Vein endothelial cell (primary cell): ENCODE measurements at places on chromosomes 1 and 21. TPM values are rescaled to one million over a fixed set of nuclear protein-coding genes. Genes with fewer than 3 reads are reported as not detected.

Gene MXRA8
- total RNA-seq, result 1.6 TPM in 2 replicates

Gene SHE
- 66.0 and 81.9 TPM in 2 replicates for total RNA-seq

Gene VWA5B1
- not detected in 2 replicates for total RNA-seq

Gene KIAA0040
- total RNA-seq, result 17.6 and 53.5 TPM in 2 replicates

Gene MYCL
- total RNA-seq, result 2.1 and 2.9 TPM in 2 replicates

Gene IFI44
- 13.1 and 13.4 TPM in 2 replicates for total RNA-seq

Gene LDLRAD1
- total RNA-seq, result not detected in 2 replicates

Gene FAM167B
- 1.3 and 2.9 TPM in 2 replicates for total RNA-seq

Gene ISG15
- total RNA-seq, result 64.7 and 72.8 TPM in 2 replicates
